Stimulated activated CD8-positive, alpha-beta memory T cell treated with anti-CD3 and anti-CD28 coated beads, Interleukin-2, amount 100 ng/mL, for 48 hours (primary cell): ENCODE measurements at places on chromosomes 7 and 10.

- no peak for DNase-seq
Observed at GRCh38 chr7:3861386-3861785, 560.3 kb downstream of the SDK1 start.

- DNase-seq = no peak
Observed at GRCh38 chr10:120077707-120078492, 185.4 kb downstream of the SEC23IP start.

GRCh38 chr7:40546616-40547501, 412.1 kb downstream of the SUGCT start:
- no peak for DNase-seq

DNA sequence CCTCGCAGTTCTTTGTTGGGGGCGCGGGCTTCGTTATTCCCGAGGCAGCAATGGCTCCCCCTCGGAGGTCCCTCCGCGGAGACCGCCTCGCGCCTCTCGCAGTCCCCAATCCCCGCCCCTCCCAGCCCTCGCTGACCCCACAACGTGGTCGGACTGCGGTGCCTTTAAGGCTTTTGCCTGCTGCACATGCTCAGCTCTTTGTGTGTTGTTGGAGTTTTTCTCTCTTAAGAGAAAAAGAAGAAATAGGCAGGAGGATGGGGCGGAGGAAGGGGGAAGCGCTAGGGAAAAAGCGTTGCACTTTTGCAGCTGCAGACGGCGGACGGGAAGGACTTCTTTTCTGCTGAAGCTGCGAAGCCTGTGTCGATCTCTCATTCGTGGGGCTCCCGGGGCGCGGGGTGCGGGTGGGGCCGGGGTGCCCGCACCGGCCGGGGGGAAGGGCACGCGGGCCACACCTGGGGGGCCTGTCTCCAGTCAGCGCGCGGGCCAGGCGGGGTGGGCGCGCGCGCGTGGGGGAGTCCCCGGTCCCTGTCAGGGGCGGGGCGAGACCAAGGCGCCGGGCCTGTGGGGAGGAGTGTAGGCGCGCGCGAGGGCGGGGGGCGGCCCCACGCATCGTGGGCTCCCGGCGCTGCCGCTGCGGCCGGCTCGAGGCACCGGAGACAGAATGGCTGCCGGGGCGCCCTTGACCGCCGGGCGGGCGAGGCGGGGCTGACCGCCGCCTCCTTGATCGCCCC, 445 bp upstream of the ATRNL1 start:
- DNase-seq = peak; percentile 5

DNA sequence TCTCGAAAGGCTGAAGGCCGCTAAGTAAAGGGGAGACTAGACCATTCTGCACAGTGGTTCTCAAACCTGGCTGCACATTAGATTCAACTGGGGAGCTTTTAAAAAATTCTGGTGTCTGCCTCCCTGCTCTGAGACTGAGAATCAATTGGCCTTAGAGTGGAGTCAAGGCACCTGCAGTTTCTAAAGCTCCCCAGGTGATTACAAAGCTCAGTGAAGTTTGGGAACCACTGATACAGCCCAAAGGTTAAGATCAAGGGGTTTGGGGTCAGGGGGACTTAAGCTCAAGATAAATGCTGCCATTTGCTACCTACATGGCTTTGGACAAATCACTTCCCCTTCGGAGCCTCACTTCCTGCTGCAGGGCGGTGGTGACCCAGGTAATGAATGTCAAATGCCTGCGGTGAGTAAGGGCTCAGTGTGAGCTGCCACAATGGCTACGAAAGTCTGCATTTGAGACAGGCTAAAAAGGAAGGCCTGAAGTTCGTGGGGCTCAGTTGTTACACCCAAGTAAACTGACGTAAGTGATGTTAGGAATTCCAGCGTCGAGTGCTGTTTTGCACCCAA, 72.3 kb downstream of the TLL2 start:
- no peak for DNase-seq

GRCh38 chr7:84510505-84510904, 315.9 kb upstream of the SEMA3A start:
- no peak for DNase-seq

GRCh38 chr10:86371116-86371515, 4.5 kb upstream of the GRID1 start:
- no peak for DNase-seq

GRCh38 chr10:19983880-19984565, 167.8 kb downstream of the PLXDC2 start:
- no peak for DNase-seq

DNA sequence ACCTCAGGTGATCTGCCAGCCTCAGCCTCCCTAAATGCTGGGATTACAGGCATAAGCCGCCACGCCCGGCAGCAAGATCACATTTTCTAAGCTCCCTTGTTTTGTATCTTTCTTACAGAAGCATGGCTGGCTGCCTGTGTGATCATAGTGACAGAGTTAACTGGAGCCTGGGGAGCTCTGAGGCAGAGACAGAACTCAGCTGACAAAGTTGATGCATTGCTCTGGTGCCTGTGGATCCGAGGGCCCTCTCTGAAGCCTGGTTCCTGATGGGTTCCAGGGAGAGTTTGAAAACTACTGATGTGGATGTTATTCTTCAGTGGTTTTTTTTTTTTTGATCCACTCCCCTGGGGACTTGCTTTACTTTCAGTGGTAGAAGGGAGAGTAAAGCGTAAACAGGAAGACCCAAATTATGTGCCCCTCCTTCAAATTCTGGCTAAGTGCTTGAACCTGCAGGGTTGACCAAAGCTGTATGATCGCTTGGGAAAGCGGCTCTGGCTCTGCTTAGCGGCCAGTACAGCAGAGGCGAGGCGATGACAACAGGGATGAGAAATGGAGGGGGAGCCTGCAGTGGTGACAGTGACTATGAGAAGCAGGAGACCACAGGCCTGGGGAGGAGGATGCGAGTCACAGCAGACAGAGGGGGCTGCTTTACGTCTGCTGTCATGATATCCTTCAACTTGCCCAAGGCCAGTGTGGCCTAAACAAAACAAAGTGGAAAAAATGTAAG, 6.8 kb upstream of the EFCAB10 start:
- peak; percentile 11 for DNase-seq

DNA sequence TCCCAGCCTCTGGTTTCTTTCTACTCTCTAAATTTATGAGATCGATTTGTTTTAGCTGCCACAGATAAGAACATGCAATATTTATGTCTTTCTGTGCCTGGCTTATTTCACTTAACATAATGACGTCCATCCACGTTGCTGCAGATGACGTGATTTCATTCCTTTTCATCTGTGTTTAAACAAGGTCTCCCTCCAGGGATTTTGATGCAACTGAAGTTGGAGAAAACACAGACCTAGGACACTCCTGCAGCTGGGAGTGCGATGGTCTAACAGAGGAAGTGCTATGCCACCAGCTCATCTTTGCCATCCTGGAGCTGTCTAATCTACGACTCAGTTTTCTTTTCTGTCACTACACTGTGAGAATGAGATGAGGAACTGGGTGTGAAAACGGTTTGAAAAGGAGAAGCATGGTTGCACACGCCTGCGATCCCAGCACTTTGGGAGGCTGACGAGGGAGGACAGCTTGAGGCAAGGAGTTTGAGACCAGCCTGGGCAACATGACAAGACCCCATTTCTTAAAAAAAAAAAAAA, 1.5 kb upstream of the KCTD7 start:
- no peak for DNase-seq

GRCh38 chr7:21160401-21160800, 267.5 kb upstream of the SP4 start:
- DNase-seq = no peak

GRCh38 chr10:43926371-43926770, 277.7 kb upstream of the ZNF32 start:
- DNase-seq = no peak

- DNase-seq = no peak
Observed at GRCh38 chr7:54906963-54907362, 111.9 kb upstream of the EGFR start.

GRCh38 chr7:67566101-67566500, 569.5 kb downstream of the TYW1 start:
- DNase-seq = no peak

- DNase-seq = no peak
Observed at GRCh38 chr10:131346456-131346855, 34.9 kb upstream of the TCERG1L start.

DNA sequence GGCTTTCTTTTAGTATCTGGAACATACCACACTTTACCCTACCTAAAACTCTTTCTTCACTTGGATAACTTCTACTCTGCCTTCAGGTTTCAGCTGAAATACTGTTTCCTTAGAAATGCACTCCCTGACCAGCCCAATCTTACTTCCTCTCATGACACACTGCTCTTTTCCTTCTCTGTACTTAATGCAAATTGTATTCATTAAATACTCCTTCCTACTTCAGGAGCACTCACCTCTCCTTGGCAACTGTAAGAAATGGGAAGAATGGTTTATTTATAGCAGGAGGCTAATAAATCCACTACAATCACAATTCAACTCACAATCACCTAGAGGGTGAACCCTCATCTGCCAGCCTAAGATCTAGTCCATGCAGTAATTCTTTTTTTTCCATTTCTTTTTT, 15.2 kb downstream of the ZCWPW1 start:
- DNase-seq = no peak

GRCh38 chr7:86784765-86785164, 141.1 kb downstream of the GRM3 start:
- DNase-seq = no peak

- DNase-seq = no peak
Observed at GRCh38 chr7:68147614-68148238, 1151.1 kb downstream of the TYW1 start.

DNA sequence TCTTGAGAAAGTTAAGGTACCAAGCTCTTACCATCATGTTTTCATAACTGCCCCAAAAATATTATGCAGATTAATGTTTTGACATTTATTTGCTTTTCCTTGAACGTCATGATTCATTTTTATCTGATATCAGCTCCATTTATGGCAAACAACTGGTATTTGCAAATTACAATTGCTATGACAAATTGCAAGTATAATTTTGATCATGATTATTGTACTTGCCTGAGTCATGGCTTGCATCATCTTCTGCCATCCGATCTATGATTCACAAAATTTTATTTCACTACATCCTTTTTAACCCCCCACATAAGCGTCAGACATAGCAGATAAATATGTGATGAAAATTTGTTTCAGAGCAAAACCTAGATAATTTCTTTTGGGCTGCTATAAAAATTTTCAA, 155.0 kb downstream of the STK31 start:
- DNase-seq = no peak

DNA sequence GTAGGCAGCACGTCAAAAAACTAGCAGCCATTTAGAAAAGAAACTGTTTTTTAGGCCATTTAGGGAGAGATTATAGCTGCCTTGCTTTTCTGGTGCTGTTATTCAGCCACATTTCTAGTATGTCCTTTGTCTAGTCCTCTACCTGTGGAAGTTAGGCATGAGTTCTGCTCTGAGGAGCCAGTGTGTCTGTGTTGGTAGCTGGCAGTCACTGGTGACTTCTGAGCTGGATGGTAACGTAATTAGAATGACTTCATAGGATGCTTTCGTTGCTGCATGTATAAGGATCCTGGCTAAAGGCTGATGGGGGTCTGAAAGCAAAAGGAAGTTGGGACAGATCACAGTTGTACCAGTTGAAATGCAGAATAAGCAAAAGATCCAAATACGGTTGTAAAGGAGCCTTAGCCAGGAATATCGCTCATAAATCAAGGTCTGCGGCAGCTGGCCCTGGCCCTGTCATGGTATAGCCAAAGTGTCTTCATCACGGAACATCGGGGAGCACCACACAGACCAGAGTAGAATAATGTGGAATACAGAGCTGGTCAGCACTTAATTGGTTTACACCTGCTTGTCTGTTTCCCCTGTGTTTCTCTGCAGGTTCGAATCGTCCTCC, 226.7 kb downstream of the EXOC4 start:
- DNase-seq = no peak

GRCh38 chr7:139562491-139562890, 39.0 kb downstream of the CLEC2L start:
- no peak for DNase-seq

DNA sequence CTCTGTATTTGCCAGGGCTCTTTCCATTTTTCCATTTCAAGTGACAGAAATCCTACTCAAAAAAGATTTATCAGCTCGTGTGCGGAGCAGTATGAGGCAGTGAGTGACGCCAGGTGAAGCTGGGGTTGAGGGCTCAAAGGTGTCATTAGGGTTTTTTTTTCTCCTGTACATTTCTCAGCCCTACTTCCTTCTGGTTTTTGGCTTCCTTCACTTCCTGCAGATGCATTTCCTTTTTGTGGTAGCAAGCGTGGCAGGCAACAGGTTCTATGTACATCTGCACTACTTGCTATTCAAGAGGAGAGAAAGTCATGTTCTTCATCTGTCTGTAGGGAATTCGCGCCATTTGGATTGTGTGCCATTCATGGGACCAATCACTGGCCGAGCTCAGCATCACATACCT, 52.8 kb upstream of the AOAH start:
- DNase-seq = no peak

DNA sequence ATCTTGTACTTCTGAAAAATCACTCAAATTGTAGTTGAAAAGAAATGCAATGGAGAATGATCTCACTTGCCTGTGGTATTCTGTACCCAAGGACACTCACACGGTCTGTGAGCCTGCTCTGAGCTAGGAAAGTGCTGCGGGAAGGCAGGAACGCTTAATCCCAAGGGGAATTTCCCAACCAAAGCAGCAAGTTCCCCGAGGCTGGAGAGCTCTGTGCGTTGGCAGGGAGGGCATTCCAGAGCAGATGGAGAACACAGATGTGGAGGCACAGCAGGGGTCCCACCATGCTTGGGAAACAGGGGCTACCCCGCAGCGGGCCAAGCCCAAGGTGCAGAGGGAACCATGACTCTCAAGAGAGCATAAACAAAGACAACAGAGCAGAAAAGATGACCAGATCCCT, 13.6 kb downstream of the SVIL start:
- no peak for DNase-seq

DNA sequence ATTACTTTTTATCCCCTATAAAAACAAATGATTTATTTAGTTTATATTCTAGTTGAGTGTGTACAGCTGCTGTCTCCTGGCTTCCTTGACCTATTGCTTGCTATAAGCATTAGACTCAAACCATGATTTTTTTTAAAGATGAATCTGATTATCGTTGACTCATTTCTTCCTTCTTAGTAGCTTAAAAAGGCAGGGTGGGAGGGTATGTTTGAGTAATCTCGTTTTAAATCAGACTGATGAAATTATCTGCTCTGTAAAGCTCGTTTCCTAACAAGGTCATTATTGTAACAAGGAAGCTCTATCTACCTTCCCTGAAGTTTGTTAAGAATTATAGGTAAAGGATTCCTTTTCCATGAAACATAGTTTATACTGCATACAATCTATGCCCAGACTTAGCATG, 276.3 kb upstream of the KCND2 start:
- no peak for DNase-seq

DNA sequence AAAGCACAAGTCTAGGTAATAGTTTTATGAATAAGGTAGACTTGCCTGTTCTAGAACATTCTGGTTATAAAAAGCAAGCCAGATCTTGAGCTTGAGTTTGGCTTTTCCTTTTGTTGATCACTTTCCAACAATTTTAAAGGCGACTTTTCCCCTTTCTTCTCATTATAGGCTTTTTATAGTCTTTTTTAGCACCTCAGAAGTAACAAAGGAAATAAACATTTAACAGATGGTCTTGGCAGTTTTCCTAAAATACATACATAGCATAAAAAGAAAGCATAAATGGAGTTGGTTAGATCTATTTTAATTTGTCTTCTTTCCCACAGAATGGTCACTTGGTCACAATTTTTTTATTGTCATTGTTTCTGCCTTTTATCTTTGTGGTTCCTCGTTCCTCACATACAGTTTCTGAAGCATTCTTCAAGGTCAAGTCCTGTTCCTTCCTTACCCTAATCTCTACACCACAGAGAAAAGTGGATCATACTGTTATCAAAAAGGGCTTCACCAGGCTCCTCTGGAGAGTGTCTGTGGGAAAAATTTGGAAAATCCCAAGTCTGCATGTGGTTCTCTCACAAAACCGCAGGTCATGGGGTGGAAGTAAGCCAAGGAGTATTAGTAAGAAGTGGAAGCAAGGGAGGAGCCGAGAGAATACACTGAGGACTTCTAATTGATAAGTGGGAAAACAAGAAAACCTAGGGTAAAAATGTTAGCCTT, 31.3 kb downstream of the THNSL1 start:
- DNase-seq = no peak
